ENCODE measurements at places on chromosomes 1 and 21.

- no peak for DNase-seq
Measured at GRCh38 chr1:166032572-166033371, 134.0 kb downstream of the FAM78B start.

DNA sequence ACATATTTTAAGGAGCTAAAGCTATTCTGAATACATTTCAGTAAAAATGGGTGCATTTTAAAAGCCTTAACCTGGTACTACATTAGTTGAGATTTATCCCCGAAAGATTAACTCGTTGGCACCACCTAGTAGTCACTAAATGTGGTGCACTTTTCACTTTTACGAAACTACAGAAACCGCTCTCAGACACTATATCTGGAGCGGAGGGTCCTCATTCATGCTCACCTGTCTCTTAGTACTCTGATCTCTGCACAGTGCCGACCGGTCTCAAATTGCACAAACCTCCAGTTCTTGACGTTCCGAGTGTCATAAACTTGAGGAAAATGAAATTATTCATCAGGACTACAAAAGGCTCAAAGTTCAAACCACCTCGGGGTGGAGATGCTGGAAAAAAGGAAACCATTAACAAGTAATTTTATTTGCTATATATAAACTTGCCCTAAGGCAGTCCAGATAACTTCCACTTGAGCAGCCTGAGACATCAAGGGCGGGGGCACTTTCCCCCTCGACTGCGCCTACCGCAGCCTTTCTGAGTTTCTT, 722 bp downstream of the LZIC start:
- DNase-seq, result peak; percentile 22

- DNase-seq, result no peak
Measured at GRCh38 chr1:11693024-11693590, 1.6 kb downstream of the DRAXIN start.

GRCh38 chr1:83791821-83792437, 207.0 kb downstream of the TTLL7 start:
- no peak for DNase-seq

DNA sequence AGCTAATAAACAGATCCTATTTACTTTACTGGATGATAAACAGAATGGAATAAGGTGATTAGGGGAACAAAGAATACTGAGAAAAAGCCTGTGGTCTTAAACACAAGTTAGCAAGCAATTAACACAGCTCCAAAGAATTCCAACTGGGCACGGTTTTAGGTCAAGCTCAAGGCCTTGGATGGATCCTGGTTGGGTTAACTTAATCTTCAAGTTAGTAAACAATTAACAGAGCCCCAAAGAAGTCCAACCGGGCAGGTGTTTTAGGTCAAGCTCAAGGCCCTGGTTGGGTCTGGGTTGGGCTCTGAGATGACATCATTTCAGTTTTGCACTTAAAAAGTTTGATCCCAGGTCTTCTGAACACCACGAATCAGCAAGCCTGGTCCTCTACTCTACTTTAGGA, 1086.3 kb upstream of the TMPRSS15 start:
- no peak for DNase-seq

- DNase-seq, result no peak
Measured at GRCh38 chr1:247114351-247115140, 10.4 kb upstream of the ZNF669 start.

- DNase-seq, result no peak
Measured at GRCh38 chr21:44994695-44995342, 55.0 kb downstream of the SLX9 start.

Measured in SIG-M5 (cell line).